ENCODE measurements at places on chromosomes 7 and 10.

DNA sequence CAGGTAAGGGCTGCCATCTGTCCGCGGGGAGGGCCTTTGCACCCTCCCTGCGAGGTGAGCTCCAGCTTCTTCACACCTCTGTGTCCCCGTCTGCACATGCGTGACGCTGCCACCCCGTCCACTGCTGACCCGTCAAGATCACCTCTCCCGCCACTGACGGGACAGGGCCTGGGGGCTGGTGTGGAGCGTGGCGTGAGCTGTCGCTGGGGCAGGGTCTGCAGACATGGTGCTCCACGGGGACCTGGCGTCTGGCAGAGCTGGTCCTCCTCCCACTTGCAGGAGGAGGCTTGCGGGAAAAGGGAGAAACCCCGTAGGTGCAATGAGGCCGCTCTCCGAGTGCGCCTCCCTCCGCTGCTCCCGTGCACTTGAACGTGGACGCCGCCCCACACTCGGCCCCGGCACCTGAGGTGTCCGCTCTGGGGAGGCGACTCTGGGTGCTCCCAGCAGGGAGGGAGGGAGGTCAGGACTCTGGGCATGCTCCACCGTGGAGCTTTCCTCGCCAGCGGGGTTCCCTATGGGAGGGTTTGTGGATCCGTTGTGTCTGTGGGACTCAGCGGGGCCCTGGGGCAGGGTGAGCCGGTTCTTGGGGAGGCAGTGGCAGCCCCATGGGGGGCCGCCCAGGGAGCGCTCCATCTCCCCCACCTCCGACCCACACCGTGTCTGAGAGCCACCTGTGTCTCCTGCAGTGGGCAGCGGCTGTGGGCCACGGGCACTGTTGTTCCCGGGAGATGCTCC, 17.6 kb upstream of the DPYSL4 start:
- no peak for DNase-seq

DNA sequence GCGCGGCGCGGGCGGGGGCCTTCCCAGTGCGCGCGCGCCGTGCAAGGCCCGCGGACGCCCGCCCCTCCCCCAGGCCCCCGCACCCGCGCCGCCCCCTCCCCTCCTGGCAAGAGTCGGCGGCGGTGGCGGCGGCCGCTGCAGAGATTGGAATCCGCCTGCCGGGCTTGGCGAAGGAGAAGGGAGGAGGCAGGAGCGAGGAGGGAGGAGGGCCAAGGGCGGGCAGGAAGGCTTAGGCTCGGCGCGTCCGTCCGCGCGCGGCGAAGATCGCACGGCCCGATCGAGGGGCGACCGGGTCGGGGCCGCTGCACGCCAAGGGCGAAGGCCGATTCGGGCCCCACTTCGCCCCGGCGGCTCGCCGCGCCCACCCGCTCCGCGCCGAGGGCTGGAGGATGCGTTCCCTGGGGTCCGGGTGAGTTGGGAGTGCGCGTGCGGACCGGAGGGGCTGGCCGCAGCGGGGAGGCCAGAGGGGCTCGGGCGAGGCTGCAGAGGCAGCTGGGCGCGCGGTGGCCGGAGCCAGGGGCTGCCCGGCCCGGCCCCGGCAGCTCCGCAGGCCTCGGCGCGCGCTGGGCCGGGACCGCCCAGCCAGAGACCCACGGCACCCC, at the start of gene BMPR1A:
BMPR1A (plus strand) TSS at position 109 of the 602 bp plus-strand sequence. CDS start 119,400 bp downstream, outside the sequence.
- DNase-seq: no peak

GRCh38 chr10:12529976-12530375, 180.6 kb downstream of the CAMK1D start:
- no peak for DNase-seq

GRCh38 chr10:73218431-73219191, 28.4 kb downstream of the DNAJC9 start:
- no peak for DNase-seq

DNA sequence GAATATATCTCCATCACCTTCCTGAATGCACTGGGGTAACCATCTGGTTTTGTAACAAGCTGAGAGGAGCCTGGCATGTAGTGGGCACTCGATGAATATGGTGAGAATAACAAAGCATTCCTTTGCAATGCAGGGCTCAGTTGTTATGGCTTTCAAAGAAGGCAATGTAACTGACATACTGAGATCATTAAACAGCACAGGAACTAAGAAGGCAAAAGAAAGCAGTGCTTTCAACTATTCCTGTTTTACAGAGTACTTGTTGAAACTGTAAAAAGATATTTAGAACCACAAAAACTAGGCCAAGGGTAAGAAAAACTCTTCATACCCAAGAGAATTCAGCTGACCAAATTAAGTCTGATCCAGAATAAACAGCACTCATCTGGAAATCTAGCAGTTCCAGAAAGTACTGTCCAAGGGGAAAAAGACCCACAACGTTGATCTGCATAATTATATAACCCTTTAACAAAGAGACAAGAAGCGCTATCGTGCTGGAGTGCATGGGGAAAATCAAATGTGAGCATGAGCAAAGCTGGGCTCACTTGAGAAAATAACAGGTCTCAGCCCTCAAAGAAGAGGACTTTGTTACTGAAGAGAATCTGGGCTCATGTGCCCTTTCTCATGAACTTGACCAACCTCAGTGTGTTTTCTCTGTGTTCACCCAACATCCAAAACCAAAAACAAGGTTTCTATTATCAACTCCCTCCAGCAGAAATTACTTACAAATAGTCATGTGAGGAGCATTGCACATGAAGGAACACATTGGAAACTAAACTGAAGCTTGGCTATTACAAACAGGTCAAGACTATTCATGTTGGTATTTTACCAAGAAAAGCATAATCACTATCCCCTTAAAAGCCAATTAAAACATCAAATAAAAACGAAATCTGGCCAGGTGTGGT, 116.2 kb downstream of the AVL9 start:
- no peak for DNase-seq

GRCh38 chr7:68629-69028, 123.7 kb upstream of the FAM20C start:
- no peak for DNase-seq

DNA sequence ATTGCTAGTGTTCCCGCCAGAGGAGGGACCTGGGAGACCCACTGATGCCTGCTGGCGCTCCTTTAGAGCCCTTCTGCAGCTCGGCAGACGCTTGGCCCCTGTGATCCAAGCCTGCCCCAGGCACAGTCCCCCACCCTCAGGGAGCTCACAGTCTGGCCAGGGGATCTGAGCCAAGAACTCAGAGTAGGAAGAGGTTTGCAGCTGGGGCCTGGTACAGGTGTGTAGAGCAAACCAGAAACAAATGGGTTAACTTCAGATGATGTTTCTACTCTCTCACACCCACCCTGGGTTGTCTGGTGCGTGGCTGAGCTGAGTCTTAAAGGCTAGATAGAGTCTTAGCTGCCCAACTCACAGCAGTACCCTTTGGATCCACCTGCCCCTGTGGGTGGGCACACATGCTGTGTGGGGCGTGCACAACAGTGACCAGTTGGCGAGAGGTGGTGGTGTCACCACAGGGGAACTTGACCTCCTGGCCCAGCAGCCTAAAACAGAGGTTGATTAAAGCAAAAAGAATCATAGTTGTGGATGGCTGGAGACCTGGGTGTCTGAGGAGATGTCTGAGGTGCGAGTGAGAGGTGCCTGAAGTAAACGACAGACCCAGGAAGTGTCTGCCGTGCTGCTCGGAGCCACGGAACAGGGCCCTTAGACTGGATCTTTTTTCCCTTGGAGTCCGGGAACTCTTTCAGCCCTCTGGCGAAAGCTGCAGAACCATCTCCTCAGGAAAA, 31.2 kb upstream of the SRGN start:
- no peak for DNase-seq

DNA sequence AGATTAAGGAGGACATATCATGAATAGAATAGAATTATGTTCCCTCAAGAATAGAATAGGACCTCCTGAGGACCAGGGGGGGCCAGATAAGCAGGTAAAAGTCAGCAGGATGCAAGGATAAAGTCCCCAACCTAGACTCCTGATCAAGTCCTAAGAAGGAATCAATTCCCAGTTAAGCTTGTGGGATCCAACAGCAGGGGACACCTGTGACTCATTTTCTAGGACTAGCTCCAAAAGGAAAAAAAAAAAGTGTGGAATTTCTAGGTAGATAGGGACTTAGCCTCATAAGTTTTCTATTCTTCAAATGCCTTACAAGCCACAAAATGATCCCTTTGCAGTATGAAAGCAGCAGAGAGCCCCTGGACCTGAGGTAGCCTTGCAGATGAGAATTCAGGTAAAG, 336.2 kb downstream of the WDR11 start:
- no peak for DNase-seq

DNA sequence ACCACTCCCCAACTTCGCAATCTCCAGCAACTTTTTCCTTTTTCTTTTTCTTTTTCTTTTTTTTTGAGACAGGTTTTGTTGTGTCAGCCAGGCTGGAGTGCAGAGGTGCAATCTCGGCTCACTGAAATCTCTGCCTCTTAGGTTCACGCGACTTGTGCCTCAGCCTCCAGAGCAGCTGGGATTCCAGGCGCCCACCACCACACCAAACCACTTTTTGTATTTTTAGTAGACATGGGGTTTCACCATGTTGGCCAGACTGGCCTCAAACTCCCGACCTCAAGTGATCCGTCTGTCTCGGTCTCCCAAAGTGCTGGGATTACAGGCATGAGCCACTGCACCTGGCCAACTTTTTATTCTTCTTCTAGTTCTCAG, 55.0 kb downstream of the KIAA1549 start:
- DNase-seq: no peak

DNA sequence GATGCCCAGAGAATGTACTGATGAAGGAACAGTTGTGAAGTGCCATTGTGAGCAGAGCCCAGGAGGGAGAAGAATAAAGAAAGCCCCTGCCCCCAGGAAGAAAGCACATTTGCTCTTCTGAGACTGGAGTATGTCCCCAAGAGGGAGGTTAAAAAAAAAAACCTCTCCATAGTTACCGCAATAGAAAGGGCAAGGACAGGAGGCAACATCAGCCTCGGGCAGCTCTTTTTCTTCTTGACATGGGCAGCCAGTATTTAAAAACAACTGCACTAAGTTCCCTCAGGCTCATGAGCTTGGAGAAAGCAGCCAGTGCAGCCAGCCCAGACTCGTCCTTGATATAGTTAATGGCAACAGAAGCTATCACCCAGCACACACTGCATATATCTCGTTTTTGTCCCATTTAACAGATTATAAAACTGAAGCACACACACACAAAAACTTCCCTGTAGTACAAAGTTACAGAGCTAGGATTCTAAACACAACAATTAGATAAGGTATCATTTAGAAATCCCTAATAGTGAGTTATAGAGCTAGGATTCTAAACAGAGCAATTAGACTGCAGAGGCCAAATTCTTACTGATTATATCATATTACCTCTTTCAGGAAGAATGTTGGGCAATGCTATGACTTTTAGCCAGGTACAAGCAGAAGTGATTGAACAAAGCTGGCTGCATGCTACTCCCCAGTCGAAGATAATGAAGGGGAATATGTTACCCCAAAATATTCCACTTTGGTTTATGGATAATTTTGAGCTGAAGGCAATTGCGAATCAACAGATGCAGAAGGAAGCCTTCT, 823.5 kb downstream of the GRID1 start:
- no peak for DNase-seq

DNA sequence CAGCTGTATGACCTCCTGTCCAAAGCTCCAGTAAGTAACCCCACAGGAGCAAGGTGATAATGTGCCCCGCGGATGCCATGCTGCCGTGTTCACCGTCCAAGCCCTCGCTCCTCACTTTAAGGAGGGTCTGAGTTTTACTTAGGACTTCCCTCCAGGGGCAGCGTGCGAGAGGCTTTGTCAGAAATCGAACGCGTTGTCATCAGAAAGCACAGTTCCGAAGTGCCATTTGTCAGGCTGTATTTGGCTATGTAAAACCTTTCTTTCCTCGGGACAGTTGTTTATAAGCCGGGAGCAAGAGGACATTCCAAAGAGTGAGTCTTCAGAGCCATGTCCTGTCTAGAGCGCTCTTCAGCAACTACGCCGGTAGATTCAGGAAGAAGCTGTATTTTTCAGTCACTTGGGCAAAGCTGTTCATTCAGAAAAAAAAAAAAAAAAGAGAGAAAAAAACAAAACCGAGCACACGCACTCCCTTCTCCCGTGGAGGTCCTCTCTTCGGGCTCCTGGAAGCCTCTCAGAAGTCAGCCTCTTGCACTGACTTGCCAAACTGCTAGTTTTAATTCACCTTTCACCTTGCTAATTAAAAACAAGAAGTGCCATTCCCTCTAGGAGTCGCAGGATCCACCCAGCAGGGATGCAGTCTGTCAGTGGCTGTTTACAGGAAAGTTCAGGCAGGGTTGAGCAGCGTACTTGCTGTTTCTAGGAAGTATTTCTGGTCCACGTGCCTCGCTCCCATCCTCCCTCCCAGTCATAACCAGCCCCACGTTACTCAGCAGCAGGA, at the start of gene SEMA3E:
SEMA3E (minus strand) TSS at position 676 of the 778 bp plus-strand sequence.
- no peak for DNase-seq

- DNase-seq: no peak
Observed at GRCh38 chr7:18400275-18400674, 95.3 kb upstream of the HDAC9 start.

DNA sequence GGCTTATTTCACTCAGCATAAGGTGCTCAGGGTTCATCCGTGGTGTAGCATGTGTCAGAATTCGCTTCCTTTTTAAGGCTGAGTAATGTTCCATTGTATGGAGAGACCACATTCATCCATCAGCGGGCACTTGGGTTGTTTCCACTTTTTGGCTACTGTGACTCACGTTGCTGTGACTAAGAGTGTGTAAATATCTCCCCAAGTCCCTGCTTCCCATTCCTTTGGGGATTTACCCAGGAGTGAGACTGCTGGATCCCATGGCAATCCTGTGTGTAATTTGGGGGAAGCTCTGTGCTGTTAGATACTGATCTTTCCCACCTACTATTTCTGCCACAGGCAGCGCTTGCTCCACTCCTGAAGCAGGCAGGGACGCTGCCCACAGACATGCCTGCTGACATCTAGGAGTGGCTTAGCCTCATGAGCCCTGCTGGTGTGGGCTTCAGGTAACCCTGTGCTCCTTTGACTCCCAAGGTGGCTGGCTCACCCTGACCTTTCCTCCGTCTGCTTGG, 346.0 kb downstream of the FRMD4A start:
- DNase-seq: peak; percentile 85

- no peak for DNase-seq
Observed at GRCh38 chr7:128757203-128757602, 18.0 kb downstream of the CALU start.

- DNase-seq: no peak
Observed at GRCh38 chr7:121262969-121263368, 65.8 kb upstream of the WNT16 start.

All from BJ (cell line).